CD4-positive, alpha-beta T cell treated with Interleukin-2 at 100 ng/mL for 4 hours (primary cell): ENCODE measurements at places on chromosomes 5 and 9.
A peak's percentile ranks its signal among the peaks of the same experiment; 100 is the strongest.

DNA sequence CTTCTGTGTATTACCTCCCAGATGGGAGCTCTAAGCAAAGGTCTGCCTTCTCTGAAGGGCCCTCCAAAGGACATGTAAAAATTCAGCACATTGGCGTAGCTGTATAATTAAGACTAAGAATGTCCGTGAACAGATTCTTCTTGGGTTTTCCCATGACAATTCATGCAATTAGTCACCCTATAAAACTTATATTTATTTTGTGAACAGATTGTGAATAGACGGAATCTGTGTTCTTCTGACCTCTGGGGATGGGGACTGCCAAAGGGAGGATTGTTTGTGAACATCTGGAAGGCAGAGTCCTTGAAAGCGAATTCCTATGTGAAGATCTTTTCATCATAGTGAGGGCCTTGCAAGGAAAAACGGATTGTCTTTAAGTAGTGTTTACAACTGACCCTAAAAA lies 111.3 kb downstream of the EGFLAM start:
- DNase-seq, result no peak

- DNase-seq, result no peak
Observed at GRCh38 chr5:37002176-37002751, 125.7 kb downstream of the NIPBL start.

DNA sequence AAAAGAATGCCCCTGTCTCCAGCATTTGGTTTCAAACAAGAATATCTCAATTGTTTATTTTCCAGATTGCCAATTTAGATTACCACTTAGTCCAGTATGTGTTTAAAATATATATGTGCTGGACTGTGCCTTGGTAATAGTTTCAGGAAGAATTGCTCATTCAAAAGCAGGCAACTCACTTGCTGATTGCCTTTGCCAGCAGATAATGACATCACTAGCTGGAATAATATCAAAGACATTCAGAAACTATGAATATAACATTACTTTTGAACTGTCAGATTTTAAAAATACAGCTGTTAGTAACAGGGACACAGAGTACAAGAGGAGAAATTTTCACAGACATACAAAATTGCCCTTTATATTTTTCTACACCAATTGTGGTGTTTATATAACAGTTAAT lies 96.0 kb upstream of the ITGA2 start:
- DNase-seq, result no peak

- DNase-seq, result no peak
Observed at GRCh38 chr5:154766558-154767281, 11.5 kb downstream of the LARP1 start.

DNA sequence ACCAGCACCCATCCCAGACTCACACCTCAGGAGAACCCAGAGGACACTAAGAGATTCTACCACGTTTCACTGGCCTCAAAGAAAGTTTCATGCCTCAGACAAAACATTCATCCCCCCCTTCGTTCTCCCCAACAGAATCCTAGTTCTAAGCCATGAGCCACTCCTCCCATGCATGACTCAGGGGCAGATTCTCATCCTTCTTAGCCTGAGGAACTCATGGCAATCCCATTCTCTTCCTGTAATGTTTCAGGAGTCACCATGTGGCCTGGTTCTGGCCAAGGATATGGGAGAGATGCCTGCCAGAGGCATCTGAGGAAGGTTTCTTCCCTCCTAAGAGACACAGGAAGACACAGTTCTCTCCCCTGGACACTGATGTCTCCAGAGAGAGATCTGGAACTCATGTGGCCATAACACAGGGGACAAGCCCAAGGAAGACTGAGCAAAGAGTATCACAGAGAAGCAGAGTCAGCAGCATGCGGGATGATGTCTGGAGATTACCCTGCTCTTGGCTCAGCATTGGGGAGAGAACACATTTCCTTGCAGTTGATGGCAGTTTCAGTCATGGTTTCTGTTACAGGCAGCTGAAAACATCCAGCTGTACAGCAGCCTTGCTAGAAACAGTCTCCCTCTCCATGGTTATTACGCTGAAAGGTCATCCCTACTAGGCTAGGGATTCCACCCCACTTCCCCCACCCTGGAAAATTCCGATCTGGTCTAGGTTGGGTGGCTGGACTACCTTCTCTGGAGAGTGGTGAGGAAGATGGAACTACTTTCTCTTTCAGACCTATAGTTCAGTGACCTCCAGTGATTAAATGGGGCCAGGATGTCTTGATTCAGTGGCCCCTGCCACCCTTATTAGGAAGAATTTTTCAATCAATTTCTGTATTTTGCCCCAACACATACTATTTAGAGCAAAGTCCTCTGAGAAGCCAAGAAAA lies 115.4 kb downstream of the ZNF608 start:
- no peak for DNase-seq

DNA sequence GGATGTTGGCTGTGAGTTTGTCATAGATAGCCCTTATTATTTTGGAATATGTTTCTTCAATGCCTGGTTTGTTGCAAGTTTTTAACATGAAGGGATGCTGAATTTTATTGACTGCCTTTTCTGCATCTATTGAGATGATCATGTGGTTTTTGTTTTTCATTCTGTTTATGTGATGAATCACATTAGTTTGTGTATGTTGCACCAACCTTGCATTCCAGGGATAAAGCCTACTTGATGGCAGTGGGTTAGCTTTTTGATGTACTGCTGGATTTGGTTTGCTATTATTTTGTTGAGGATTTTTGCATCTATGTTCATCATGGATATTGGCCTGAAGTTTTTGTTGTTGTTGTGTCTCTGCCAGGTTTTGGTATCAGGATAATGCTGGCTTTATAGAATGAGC lies 225.6 kb downstream of the PCSK1 start:
- DNase-seq, result no peak

DNA sequence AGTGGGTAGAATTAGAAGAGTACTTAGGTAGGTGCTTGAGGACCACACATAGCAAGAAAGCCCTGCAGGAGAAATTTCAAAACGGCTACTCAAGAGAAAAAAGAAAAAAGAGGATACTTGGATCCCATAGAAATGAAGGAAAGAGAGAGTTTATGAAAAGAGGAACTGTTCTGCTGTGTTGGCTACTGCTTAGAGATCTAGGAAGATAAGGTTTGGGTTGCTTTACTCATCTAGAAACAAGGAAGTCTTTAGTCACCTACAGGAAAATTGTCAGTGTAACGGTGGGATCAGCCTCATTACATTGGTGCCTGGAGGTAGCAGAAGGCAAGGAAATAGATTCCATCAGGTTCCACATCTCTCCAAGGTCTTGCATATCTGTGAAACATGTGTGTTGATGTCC lies 14.8 kb upstream of the C5orf46 start:
- no peak for DNase-seq

DNA sequence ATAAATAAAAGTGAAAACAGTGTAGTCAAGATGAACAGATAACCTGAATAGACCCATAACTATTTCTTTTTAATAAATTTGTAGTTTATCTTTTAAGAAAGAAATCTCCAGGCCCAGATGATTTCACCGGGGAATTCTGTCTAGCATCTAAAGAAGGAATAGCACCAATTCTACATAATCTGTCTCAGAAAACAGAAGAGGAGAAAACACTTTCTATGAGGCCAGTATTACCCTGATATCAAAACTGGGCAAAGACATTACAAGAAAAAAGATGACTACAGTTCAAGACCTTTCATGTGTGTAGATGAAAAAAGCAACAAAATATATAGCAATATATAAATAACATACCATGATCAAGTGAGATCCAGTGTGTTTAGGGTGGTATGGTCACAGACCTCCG lies 31.4 kb downstream of the TTC23L start:
- no peak for DNase-seq

GRCh38 chr9:111896942-111897600 lies 457 bp downstream of the UGCG start:
- no peak for DNase-seq

GRCh38 chr5:158304607-158305006 lies 445.7 kb upstream of the CLINT1 start:
- DNase-seq, result no peak

DNA sequence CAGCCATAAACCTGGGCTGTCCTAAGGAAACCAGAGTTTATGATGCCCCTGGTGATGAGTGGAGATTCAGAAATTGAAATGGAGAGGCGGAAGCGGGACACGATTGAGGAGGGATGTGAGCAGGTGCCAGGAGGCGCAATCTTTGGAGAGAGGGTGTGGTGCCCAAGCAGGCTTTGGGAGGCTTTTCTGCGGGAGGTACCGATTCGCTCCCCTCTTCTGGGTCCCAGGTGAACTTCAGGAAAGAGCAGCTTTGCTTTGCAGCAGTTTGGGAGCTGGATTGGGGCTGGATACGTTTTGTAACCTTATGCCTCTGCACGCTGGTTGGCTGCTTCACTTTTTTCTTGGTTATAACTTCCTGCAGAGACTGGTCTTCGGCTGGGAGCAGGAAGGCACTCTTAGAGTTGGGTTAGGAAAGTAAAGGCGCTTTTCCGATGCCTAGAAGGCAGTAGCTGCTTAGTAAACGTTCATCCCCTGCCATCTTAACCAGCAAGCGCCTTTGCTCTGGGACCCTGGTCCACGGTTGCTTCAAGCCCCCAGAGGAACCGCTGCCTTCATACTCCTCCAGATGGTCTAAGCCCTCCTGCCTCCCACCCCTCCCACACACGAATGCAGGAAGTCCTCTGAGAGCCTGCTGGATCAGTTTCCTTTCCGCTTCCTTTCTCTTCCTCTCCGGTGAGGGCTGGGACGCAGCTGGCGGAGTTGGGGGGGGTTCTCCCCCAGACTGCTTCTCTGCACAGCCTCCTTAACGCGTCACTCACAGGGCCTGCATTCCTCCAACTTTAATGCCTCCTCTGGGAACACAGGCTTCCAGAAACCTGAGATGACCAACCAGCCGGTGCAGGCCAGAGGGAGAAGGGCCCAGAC lies 15.2 kb upstream of the NEK6 start:
- DNase-seq, result no peak

DNA sequence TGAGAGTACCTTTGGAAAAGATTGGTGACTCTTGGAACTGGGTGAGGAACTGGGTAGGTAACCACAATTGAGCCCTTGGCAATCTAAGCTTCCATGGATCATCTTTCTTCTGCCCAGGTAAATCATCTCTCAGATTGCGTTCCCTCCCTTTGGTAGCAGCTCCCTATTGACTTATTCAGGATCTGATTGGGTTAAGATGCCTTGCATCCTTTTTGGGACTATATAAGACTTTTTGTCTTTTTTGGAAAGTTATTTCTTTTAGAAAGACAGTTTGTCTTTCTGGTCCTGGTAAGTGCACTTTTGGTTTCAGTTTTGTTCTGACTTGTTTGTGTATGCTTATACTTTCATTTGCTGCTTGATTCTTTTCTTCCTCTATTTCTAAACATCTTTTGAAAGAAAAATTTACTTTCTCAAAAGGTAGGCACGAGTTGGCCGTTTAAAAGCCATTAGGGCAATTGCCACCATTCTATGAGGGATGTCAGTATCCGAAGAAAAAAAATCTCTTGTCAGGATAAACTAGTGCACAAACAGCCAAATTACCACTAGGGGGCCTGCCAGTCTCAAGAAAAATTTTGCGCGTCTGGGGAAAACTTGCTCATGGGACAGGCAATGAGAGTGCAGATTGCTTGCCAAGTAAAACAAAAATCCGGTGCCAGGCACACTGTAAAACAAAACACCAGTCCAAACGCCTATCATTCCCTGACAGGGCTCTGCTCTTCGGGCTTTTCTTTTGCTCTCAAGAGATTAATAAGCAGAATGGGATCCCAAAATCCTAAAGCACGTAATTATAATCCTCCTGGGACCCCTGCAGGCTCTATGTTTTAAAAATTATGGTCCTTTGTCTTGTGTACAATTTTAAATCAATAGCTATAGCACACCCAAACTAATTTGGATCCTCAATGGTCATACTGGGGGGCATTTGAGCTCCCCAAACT lies 12.8 kb downstream of the OR1J1 start:
- DNase-seq, result peak; percentile 70

DNA sequence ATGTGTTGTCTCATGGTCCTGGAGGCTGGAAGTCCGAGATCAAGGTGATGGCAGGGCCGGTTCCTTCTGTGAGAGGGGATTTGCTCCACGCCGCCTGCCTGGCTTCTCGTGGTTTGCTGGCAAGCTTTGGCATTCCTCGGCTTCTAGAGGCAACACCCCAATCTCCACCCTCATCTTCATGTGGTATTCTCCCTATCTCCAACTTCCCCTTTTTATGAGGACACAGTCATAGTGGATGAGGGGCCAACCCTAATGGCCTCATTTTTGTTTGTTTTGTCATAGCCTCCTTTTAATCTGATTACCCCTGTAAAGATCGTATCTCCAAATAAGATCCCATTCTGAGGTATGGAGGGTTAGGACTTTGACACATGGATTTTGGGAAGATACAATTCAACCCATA lies 41.7 kb upstream of the CLK4 start:
- no peak for DNase-seq

GRCh38 chr5:32880796-32881195 lies 169.7 kb downstream of the NPR3 start:
- no peak for DNase-seq

GRCh38 chr9:36796671-36797419 lies 224.2 kb downstream of the MELK start:
- no peak for DNase-seq

DNA sequence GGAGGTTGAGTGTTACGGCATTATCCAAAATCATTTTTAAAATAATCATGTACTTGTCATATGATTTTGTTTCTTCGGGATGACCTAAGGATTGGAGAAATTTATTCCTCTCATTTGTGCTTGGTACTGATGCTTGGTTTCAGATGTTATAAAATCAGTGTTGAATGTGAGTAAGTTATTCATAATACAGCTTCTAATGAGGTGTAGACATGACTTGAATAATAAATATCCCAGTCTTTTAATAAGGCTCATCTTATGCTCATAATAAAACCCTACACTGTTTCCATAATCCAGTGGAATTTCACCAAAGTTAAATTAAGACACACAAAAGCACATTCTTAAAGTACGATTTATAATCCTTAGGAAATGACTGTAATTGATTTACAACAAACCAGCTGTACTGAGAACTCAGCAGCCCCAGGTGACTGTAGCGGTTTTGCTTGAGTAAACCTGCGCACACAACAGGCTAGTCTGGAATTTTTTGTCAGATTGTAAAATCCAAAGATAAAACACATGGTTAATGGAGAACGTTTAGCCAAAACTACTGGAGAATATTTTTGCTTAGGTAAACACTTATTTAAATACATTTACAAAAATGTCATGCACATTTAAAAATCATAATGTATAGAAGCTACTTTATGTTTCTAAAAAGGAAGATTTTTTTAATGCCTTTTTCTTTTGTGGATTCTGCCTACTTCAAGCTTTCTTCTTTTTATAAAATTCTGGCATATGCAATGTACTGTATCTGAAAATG lies 609.8 kb upstream of the GRAMD2B start:
- no peak for DNase-seq

DNA sequence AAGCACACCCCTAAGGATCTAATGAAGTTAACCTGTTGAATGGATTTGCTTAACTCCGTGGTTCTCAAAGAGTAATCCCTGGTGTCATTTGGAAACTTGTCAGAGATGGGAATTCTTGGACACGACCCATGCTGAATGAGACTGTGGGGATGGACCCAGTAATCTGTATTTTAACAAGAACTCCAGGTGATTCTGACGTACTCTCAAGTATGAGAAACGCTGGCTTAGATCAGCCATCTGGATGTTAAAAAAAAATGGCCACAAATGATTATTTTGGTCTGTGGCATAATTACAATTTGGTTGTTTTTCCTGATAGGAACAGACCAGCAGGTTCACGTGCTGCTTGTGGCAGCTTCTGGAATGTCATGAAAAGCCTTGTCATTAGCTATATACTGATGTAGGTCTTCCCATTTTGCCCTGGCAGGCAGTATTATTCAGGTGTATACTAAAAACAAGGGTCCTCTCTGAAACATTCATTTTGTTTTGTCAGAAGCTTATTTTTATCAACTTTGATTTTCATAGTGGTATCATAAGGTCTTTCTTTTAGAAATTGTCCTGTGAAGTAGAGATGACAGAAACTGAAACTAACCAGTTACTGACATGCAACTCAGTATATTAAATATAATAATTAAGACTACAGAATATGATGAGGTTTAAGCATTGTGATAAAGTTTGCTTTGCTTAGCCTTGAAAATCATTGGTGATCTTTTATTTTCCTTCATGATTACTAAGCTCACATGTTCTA lies 15.4 kb downstream of the CPEB4 start:
- no peak for DNase-seq
